ENCODE measurements at places on chromosomes 7 and 10.

- no peak for DNase-seq
Observed at GRCh38 chr7:68449099-68449498, 1149.2 kb upstream of the AUTS2 start.

- DNase-seq: no peak
Observed at GRCh38 chr10:123093489-123093888, 42.3 kb upstream of the HMX3 start.

DNA sequence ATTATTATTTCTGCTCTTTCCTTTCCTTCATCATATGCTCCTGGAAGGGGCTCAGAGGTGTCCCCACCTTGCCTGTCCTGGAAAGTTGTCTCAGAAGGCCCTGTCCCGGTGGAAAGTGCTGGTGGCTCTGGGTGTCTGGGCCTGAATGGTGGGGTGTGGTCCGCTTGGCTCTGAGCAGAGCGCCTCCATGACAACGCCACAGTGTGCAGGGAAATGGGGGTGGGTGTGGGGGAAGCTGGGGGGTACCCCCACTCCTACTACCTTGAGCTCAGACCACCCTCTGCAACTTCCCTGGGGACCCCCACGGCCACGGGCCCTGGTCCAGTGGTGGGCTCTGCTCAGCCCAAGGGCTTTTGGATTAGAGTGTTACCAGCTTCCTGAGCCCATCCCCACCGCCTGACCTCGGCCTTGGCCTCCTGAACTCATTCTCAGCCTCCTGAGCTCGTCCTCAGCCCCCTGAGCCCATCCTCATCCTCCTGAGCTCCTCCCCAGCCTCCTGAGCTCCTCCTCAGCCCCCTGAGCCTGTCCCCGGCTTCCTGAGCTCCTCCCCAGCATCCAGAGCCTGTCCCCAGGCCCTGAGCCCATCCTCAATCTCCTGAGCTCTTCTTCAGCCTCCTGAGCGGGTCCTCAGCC is 106.4 kb upstream of the FAM20C start:
- no peak for DNase-seq

DNA sequence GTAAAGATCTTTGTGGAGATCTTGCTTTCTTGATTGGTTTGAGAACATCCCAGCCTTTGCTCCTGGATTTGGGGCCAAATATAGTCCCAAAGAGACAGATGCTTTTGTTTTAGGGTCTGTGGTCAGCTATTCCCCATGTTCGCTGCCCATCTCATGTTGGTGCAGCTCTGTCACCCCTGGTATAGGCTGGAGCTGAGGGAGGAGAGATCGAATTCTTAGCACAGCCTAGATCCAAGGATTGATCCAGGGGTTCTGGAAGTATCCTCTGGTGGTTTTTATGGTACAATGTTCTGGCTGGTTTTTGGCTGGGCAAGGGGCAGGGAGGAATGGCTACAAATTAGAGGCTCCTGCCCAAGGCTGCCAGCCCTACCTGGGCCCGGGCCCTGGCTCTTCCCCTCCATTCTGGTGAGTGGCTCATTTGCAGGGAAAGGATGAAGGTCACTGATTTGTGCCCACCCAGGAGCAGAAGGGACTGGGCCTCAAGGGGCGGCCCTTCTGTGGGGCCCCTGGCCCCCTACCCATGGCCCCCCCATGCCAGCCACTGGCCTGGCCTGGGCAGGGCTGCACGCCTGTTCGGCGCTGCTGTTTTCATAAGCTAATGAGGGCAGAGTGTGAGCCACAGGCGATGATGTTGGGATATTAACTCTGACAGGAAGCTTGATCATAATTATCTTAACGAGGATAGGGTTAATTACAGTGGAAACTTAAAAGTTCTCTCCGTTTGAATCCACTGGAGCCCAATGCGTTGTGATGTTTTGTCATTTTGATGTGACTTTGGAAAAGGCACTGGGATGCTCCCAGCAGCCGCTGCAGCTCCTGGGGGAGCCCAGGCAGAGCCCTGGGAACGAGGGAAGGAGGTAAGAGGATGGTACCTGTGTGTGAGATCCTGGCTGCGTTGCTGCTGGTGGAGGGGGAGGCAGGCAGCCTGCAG is 600.6 kb downstream of the LRMDA start:
- no peak for DNase-seq

DNA sequence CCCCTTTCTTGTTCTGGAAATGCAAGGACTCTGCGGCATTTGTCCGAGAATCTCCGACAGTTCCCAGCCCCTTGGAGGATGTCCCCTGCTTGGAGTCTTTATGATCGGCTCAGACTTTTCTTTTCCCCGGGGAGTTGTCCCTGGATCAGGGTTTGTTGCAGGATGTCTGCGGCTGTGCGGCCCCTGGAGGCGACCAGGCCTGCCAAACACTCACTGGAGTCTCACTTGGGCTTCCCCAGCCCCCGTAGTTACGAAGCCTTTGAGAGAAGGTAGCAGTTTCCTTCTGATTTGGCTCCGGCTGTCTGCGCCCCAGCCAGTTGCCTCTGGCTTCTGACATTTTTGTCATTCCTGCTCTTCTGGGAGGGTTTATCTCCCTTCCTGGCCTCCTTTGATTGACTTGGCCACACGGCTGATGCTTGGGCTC is 16.1 kb downstream of the COL26A1 start:
- no peak for DNase-seq

GRCh38 chr10:112429654-112430230 is 17.0 kb downstream of the ZDHHC6 start:
- DNase-seq: no peak

- DNase-seq: no peak
Observed at GRCh38 chr7:141442781-141443180, 108.4 kb upstream of the AGK start.

- no peak for DNase-seq
Observed at GRCh38 chr7:128098629-128099028, 67.4 kb upstream of the LRRC4 start.

- no peak for DNase-seq
Observed at GRCh38 chr10:125190946-125191345, 30.6 kb upstream of the CTBP2 start.

- DNase-seq: no peak
Observed at GRCh38 chr10:15789793-15790525, 70.2 kb upstream of the ITGA8 start.

DNA sequence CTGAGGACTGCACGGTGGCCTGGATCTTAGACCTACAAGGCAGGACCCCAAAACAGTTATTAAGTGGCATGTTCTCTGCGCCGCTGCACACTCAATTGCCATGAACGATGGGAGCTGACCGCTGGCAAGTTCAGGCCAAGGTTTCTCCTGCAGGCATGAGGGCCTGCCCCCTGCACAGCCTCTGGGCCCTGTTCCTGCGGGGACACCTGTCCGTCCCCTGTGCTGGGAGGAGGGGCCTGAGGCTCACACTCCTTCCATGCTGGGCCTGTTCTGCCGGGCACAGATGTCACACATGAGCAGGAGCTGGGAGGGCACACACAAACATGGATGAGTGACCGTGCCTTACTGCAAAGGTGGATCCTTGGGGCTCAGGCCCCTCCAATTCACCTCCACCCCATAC is 90.0 kb downstream of the PTPRN2 start:
- no peak for DNase-seq

DNA sequence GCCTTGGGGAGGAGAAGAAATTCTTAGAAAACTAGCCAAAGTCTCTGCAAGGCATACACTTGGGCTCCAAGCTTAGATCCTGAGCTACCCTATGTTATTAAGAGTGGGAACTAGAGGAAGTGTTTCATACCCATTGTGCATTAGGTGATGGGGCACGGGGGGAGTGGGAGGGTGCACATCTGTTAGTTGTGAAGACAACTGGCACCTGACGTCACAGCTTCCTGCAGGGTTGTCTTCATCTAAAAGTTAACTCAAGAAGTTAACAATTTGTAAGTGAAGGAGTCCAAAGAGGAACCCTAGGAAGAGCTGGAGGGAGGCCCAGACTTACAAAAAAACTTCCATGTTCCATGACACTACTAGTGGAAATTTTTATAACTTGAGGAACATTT is 158.1 kb downstream of the ADRA2A start:
- no peak for DNase-seq

DNA sequence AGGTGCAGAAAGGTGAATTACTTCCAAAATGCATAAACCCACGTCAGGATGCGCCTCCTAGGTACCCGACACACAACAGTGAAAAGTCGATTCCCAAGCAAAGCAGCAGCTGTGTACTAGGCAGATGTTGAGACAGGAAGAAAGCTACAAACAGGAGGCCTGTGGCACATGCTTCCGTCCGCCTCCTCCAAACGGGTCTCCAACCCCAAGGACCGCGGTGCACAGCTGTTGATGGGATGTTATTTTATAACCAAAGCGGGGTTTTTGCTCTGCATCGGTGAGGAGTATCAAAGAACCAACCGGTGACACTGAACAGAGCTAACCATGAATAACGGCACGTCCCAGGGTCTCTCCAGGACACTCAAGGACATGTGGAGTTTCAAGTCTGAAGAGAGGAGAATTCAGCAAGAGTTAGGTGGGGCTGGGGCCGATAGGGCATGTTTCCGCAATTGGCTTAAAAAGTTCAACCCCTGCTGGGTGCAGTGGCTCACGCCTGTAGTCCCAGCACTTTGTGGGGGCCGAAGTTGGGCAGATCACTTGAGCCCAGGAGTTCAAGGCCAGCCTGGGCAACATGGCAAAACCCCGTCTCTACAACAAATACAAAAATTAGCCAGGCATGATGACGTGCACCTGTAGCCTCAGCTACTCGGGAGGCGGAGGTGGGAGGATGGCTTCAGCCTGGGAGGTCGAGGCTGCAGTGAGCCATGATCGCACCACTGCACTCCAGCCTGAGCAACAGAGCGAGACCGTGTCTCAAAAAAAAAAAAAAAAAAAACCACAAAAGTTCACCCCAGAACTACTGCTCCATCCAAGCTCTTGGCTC is 108.0 kb downstream of the SMURF1 start:
- no peak for DNase-seq

DNA sequence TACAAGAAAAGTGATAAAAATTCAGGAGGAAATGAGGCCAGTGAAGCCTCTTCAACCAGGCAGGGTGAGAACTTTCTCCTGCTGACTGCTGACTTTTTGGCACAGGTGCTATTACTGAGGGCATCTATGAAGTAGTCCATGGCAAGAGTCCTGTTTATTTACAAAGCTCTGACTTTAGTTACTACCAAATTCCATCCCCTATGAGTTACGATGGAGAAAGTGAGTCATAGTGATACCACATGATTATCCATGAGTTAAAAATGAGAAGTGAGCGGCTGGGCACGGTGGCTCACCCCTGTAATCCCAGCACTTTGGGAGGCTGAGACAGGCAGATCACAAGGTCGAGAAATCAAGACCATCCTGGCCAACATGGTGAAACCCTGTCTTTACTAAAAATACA is 19.9 kb downstream of the CCDC3 start:
- DNase-seq: no peak

GRCh38 chr7:25075459-25075858 is 49.6 kb downstream of the CYCS start:
- no peak for DNase-seq

DNA sequence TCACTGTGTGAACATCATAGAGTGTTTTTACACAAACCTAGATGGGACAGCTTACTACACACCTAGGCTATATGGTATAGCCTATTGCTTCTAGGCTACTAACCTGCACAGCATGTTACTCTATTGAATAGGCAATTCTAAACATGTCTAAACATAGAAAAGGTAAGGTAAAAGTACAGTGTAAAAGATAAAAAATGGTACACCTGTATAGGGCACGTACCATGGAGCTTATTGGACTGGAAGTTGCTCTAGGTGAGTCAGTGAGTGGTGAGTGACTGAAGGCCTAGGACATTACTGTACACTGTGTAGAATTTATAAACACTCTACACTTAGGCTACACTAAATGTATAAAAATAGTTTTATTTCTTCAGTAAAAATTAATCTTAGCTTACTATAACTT is 182.0 kb upstream of the THSD7A start:
- DNase-seq: no peak

GRCh38 chr7:152643979-152644559 is 31.9 kb downstream of the XRCC2 start:
- DNase-seq: no peak

- DNase-seq: no peak
Observed at GRCh38 chr10:49115015-49115795, at the start of gene VSTM4. TSS of gene VSTM4 (minus strand) at chr10:49115522. CDS start at chr10:49115485, 37 bp downstream.

DNA sequence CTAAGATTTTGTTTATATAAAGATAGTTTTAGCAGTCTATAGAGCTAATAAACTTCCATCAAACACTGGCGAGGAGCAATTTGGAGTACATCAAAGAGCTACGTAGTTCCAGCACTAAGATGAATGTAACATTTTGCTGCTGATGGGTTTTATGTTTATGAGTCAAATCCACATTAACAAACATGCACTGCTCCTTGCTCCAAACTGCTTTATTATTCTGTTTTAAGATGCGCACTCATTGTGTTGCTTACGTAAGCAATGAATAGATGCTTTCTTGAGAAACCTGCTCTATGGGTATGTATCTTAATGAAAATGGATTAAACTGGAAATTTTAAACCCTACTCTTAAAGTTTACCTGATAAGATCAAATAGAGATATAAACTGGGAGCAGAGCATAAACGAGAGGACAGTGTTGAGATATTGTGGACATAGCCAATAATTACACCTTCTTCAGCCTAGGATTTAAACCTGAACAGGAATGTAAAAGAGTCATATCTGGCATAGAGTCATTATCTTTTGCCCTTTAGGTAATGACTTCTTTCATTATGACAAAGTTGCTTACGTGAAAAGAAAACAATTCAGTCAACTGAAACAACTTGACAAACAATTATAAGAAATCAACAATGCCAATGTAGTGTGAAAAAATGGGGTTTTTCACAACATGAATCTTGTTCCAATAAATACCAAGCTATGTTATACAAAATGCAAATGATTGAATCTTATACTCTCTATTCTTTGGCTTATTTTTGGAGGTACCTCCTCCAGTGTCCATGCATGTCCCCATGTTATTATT is 153.5 kb upstream of the MTPN start:
- DNase-seq: no peak

- no peak for DNase-seq
Observed at GRCh38 chr7:26898891-26899290, 34.5 kb upstream of the SKAP2 start.

- DNase-seq: no peak
Observed at GRCh38 chr7:44075296-44076075, 6.8 kb downstream of the POLM start.

GRCh38 chr10:35875016-35875676 is 233.1 kb upstream of the FZD8 start:
- DNase-seq: no peak

GRCh38 chr10:24513155-24513554 is 210.5 kb downstream of the ARHGAP21 start:
- no peak for DNase-seq

- DNase-seq: no peak
Observed at GRCh38 chr7:44318332-44318731, 7.1 kb downstream of the CAMK2B start.

GRCh38 chr10:127293640-127294039 is 97.2 kb upstream of the INSYN2A start:
- DNase-seq: no peak
